ENCODE measurements at places on chromosomes 16 and 17. TPM values are rescaled to one million over a fixed set of nuclear protein-coding genes. Genes with fewer than 3 reads are reported as not detected.

DNA sequence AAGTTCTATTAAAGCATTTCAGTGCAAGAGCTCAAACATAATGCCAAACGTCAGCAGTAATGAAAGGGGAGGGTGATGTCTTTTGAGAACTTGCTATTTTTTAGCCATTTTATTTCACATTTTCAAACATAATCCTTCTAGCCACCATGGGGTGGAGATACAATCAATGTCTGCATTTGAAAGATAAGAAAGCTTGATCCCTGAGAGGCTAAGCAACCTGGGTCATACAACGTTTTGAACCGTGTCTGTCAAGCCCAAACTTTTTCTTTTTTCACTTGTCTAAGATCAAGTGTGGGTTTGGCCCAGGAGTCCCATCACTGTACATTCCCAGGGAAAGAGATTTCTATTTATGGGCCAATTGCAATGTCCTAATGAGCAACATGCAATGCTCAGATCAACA lies 331.1 kb downstream of the SLC39A11 start:
- no peaks in the 10 kb centered on the region for H3K27me3 ChIP-seq
- H3K27ac ChIP-seq: no peak overlapping the region
- DNase-seq: no peak
- H3K4me1 ChIP-seq: no peaks in the 10 kb centered on the region
- H3K4me3 ChIP-seq: no peak overlapping the region

DNA sequence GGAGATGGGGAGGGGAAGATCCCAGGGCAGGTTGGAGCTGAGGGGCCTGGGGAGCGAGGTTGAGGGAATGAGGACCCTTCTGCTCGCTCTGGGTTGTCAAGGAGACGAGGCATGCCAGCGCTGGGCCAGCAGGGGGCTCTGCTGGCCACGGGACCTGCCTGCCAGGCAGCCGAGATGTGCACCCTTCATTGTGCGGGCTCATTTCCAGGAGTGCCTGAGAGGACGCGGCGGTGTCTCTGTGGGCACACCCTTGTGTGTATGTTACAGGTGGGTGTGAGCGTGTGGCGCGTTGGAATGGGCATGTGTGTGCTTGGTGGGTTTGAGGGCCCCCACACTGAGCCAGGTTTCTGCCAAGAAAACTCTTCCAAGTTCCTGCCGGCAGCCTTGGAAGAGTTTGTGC lies 15.9 kb downstream of the ARHGAP23 start:
- no peak overlapping the region for H3K4me3 ChIP-seq
- no peak overlapping the region for H3K27ac ChIP-seq
- peak; percentile 63 for DNase-seq

DNA sequence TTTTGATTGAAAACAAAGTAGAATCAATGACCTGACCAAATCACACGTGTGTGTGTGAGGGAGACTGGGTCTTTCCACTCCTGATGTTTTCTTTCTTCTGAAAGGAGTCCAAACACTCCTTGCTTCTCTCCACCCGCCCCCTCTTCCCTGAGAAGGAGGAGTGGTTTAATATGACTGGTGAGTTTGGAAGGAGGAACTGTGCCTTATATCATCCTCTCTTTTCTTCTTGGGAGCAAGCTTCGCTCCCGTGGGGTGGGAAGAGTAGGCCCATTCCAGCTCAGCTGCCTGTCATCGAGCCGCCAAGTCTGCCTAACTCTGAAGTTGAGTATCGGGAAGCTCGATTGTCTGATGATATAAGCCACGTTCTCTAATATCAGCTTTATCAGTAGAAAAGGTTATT lies 96.5 kb downstream of the YPEL2 start:
- H3K4me3 ChIP-seq: no peak overlapping the region
- no peak for DNase-seq
- peaks cover 2% of the 10 kb centered on the region for H3K27me3 ChIP-seq
- peaks cover 7% of the 10 kb centered on the region for H3K36me3 ChIP-seq
- no peak overlapping the region for H3K27ac ChIP-seq
- H3K4me1 ChIP-seq: peaks cover 18% of the 10 kb centered on the region

CCL7 gene
- total RNA-seq: not detected

ACSM2B gene
- total RNA-seq: not detected

NECAB2 gene
- total RNA-seq: not detected

Data from activated naive CD8-positive, alpha-beta T cell treated with anti-CD3 and anti-CD28 coated beads, Interleukin-2, amount 10 ng/mL, durations not matched to agents 7 days and 5 days (primary cell).